ENCODE measurements at places on chromosomes 3 and 15.

- DNase-seq = no peak
Observed at GRCh38 chr15:33341953-33342352, 31.2 kb downstream of the RYR3 start.

GRCh38 chr15:44265757-44266156 is 22.8 kb upstream of the GOLM2 start:
- no peak for DNase-seq

GRCh38 chr3:133986311-133986710 is 43.4 kb downstream of the SLCO2A1 start:
- DNase-seq = no peak

DNA sequence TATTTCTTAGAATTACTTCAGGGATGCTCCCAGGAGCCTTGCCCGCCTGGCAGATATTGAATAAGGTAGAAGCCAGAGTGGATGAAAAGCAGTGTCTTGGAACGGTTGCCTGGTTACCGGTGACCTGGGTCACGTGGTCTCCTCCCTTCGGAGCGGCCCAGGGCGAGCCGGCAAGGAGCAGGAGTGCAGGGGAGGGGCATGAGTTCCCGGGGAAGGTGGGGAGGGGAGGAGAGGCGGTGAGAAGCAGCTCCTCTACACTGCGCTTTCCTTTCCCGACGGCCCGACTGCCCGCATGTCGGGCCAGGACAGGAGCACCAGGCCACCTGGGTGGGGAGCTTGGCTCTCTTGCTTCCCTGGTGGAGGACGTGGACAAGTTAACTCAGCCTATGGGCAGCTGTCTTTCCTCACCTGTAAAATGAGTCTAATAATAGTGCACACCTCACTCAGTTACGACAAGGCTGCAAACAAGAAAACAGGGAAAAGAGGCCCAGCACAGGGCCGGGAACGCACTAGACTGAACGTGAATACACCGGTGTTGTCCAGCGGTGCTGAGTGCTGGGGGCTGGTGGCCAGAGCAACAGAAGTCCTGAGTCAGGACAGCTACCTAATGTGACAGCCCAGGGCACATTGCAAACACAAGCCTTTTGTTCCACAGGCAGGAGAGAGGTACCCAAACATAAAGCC is 198.3 kb downstream of the ADAMTS9 start:
- DNase-seq = no peak

DNA sequence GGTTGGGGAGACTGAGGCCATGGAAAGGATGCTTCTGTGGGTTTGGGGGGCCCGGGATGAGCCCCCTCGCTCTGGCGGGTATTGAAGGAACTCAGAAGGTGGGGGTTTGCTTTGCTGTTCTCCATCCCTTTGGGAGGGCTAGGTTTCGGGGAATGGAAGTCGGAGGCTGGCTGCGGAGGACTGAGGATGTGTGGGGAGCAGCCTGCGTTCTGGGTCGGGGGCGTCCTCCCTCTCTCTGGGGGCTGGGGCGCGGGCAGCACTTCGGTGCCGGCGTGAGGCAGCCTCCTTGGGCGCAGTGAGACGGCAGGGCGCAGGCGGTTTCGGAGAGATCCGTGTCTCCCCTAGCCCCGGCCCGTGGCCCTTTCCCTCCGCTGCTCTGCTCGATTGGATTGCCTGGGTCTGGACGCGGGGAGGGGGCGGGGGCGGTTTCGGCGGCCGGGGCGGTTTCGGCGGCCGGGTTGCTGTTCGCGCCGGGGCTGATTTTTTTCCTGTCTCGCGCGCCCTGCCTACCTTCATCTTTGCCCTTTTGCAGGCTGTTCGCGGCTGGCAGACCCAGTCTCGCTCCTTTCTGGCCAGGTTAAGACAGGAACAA is 1.4 kb downstream of the PTPRG start:
- no peak for DNase-seq

GRCh38 chr3:27673701-27674100 is 48.4 kb downstream of the EOMES start:
- DNase-seq = no peak

All from stimulated activated CD8-positive, alpha-beta memory T cell treated with anti-CD3 and anti-CD28 coated beads, Interleukin-15, amount 100 ng/mL, for 1 hour (primary cell).